ENCODE measurements at places on chromosomes 1 and 21.

DNA sequence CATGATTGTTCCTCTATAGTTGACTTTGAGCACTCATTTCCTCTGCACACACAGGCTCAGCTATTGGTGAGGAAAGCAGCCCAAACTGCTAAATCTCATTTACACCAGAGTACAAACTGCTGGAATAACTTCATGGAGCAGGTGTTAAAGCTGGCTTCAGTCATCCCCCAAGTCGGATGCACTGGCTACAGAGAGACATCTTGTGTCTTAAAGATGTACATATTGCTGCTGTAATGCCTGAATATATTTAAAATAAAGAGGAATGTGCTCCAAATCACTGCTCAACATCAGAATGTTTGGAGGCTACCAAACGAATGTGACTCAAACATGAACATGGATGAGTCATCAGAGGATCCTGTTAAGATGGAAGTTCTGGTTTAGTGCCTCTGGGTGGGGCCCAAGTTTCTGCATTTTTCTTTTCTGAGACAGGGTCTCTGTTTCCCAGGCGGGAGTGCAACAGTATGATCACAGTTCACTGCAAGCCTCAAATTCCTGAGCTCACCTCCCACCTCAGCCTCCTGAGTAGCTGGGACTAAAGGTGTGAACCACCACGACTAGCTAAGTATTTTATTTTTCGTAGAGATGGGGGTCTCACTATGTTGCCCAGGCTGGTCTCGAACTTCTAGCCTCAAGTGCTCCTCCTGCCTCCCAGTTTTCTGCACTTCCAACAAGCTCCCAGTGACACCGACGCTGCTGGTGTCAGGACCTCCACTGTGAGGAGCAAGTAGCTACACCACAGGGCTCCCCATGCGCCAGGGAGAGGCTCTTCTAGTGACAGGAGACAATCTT lies 79.0 kb upstream of the KRTAP19-8 start:
- DNase-seq = no peak

DNA sequence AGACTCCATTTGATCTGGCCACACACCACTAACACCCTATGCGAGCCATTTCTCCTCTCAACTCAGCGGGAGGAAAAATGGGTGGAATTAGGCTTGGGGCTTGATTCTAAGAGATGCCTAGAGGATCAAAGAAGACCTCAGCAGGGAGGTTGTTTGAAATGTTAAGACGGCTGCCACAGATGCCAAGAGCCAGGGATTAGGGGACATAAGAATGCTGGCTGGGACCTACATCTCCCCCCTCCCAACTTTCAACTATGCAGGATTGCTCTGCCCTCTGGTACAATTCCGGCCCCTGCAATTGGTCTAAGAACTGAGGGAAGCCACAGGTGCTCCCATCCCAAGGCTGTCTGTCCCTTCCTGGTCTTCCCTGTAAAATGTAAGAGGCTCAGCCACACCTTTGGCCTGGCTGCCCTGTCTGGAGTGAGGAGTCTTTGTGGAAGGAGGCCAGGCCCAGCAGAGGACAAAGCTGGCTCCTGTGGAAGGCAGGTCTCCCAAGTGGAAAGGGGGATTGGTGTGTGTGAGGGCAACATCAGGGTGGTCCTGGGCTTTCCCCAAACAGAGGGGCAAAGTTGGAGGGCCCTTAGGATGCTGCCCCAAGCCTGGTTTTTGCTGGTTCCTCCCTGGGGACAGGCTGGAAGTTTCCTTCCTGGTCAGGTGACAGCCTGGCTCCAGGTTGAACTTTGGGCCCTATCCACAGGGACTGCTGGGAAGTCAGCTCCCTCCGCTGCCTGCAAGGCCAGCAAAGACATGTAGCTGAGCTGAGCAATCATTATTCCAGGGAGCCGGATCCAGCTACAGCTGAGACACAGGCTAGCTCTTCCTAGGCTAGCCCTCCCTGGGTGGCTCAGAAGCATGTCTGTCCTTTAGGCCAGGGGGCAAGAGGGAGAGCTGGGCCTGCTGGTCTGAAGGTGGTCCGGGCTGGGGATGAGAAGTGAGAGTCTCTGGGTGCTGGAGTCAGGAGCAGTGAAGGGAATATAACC lies 34.5 kb upstream of the SYNC start:
- DNase-seq = no peak

DNA sequence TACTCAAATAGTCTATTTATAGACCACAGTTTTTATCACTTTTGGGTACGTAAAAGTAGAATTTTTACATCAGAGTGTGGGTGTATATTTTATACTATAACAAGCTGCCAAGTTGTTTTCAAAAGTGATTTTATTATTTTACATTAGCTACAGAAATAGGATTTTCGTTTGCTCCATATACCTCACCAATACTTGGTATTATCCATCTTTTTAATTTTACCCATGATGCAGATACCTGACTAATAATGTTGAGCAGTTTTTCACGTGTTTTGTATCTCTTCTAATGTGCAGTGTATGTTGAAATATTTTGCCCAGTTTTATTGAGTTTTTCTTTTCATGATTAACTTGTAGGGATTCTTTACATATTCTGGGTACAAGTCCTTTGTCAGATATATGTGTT lies 379.8 kb downstream of the MATN1 start:
- DNase-seq = no peak

- no peak for DNase-seq
Measured at GRCh38 chr1:46691997-46692790, 20.5 kb downstream of the TEX38 start.

GRCh38 chr1:2504949-2505272 lies 21.5 kb downstream of the PANK4 start:
- DNase-seq = no peak

GRCh38 chr1:46551597-46552095 lies at the start of gene KNCN:
KNCN (minus strand) TSS chr1:46551647; CDS start chr1:46551215, 432 bp downstream.
- DNase-seq = no peak

GRCh38 chr1:25992689-25993171 lies 5.1 kb downstream of the PAFAH2 start:
- DNase-seq = no peak

- no peak for DNase-seq
Measured at GRCh38 chr1:169601096-169601881, 15.0 kb upstream of the F5 start.

DNA sequence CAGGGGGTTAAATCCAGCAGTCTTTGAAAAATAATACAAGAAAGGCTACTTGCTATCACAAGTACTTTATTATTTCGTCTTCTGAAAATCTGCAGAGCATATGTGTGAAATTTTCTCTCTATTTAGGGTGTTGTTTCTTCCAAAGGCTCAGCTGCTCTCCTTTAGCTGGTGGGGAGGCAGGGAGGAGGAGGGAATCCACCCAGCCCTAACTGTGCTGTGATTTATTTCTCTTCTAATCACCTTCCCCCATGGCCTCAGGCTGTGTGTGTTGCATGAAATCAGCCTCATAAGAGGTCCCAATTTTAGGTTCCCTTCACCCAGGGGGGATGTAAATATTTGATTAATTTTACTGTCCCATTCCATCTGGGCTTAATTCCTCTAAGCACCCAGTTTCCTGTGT lies 77.6 kb upstream of the PGBD5 start:
- DNase-seq = no peak

DNA sequence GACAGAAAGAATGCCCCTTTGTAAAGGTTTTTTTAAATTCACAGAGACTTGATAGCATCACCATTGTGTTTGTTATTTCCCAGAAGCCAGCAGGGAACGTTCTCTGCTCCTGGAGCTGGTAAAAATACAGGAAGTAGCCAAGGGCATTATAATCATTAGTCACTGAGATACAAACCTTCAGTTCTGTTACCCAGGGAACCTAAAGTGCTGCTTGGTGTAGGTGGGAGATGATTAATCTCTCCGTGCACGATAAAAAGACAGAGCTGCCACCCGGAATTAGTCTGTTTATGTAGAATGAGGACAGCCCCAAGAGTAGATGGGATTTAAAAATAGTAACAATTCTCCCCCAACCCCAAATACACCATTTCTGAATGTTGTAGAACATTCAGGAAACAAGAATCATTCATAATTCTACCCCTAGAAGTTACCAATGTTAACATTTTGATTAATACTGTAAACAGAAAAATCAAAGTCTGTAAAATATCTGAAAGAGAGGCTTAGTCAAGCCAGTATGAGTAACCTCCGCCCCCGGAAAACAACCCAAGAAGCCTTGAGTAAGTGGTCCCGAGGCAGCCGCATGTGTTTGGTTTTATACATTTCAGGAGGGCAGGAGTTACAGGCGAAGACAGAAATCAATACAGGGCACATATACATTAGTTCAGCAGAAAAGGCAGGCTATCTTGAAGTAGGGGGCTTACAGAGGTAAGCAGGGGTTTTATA lies 45.3 kb upstream of the CTBS start:
- DNase-seq = no peak

- no peak for DNase-seq
Measured at GRCh38 chr21:39079617-39080016, 103.6 kb downstream of the PSMG1 start.

GRCh38 chr1:201640624-201641023 lies 101.7 kb downstream of the NAV1 start:
- no peak for DNase-seq

DNA sequence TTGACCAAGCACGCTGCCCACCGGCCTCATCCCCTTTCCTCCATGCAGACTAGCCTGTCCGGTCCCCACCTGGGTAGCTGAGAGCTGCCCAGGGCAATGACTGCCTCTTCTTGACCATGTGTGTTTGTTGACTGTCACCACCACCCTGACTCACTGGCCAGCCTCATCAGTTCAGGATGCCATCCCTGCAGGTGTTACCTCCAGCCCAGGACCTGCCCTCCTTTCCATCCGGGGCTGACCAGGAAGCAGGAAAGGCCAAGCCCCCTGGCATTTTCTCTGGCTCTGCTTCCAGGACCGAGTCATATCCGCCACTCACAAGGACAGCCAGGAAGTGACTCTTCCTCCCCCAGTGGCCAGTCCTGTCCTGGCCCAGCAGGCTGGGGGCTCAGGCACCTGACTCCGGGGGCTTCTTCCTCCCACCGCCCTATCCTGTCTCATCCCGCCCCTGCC lies 17.1 kb downstream of the EPHA2 start:
- no peak for DNase-seq

- no peak for DNase-seq
Measured at GRCh38 chr1:227888404-227889046, 59.2 kb downstream of the WNT9A start.

- DNase-seq = no peak
Measured at GRCh38 chr1:70856201-70856600, 191.4 kb downstream of the PTGER3 start.

DNA sequence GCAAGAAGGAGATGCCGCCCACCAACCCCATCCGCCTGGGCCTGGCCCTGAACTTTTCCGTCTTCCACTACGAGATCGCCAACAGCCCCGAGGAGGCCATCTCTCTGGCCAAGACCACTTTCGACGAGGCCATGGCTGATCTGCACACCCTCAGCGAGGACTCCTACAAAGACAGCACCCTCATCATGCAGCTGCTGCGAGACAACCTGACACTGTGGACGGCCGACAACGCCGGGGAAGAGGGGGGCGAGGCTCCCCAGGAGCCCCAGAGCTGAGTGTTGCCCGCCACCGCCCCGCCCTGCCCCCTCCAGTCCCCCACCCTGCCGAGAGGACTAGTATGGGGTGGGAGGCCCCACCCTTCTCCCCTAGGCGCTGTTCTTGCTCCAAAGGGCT lies 732 bp downstream of the SFN start:
- DNase-seq = no peak

DNA sequence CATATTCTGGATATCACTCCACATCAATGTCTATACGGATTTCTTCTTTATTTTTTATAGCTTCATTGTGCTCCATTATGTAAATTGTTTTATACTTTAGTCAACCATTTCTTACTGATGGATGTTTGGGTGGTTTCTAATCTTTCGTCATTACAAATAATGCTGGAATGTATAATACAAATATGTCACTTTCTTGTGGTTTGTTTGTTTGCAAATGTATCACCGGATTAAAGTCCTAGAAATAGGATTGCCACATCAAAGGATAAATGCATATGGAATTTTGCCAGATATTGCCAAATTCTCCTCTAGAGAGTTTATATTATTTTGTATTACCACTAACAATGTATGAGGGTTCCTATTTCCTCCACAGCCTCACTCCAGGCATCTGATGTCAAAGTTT lies 48.7 kb upstream of the PRDM2 start:
- DNase-seq = no peak

DNA sequence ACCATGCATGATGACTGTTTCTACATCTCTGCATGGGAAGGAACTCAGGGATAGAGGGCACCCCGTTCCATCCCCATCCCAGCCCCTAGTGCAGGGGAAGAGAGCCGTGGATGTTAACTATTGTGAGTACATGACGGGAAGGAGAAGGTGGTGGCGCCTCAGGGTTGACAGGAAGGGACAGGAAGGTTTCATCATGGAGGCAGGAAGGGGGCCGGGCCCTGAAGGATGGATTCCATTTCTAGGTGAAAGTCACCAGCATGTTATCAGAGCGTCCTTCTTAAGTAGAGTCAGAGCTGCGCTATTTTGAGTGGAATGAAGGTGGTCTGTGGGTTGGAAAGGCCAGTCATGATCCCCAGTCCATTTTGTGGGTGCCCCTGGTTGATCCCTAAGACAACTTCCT lies 25.1 kb upstream of the ZNF648 start:
- DNase-seq = no peak

GRCh38 chr1:10211805-10212410 lies 1.5 kb downstream of the KIF1B start:
- DNase-seq = no peak

- DNase-seq = no peak
Measured at GRCh38 chr21:45943630-45944540, 37.7 kb upstream of the COL6A1 start.

- no peak for DNase-seq
Measured at GRCh38 chr1:6005276-6005917, 13.2 kb upstream of the NPHP4 start.

DNA sequence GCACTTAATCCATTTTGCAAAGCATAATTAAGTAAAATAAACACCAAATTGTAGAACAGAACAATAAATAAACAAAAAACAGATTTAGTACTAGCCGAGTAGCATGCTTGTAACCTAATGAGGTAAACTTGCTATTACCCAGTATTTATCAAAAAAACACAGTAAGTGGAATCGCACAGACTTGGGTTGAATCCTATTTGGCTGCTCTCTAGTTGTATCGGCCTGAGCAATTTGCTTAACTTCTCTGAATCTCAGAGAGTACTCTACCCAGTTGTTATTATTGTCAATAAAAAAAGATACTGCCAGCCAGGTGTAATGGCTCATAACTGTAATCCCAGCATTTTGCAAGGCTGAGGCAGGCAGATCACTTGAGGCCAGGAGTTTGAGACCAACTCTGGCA lies 664.3 kb downstream of the ADGRL2 start:
- no peak for DNase-seq

GRCh38 chr21:34367320-34367935 lies 3.6 kb downstream of the KCNE2 start:
- DNase-seq = no peak

DNA sequence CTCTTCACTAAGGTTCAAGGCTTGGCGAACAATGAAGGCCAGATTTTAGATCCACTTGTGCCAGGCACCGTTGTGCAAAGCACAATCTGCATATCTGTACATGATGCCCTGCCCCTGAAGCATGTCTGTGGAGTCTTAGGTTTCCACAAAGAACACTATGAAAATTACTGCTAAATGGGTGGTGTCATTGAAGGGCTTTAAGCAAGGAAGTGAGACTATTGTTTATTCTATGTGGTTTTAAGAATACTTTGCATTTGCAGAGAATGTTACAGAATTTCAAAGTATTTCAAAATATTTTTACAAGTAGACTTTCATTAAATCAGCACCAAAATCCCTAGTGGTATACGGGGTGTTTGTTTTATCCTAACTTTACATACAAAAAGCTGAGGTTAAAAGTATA lies 8.8 kb downstream of the TSEN15 start:
- no peak for DNase-seq

Data from stimulated activated CD4-positive, alpha-beta T cell treated with anti-CD3 and anti-CD28 coated beads, TNF-alpha, amount 100 ng/mL, for 1 hour (primary cell).